HTR-8/SVneo (cell line): ENCODE measurements at places on chromosomes 2 and 18.

- no peak for DNase-seq
These were observed 136.7 kb downstream of the DDX1 start for GRCh38 chr2:15728245-15728938.

DNA sequence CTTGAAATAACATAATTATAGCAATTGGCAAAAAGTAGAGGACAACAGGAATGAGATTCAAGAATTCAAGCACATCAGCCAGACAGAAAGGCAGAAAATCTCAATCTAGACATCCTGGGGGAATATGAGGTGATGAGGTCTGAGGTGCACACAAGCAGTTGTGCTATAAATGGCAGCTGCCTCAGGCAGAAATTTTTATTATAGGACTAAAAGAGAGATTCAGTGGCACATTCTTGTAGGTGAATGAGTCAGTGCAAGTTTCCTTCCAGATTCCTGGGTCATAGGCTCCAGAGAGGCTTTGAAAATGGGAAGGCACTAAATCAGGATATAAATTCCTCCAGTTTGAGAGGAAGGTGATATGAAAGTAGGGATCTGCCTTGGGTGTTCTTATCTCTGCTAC lies 127.2 kb upstream of the THSD7B start:
- no peak for DNase-seq

GRCh38 chr18:13221869-13222855 lies 3.6 kb downstream of the LDLRAD4 start:
- DNase-seq: no peak

- no peak for DNase-seq
These were observed 350.3 kb upstream of the FAM98A start for GRCh38 chr2:33949371-33949770.

DNA sequence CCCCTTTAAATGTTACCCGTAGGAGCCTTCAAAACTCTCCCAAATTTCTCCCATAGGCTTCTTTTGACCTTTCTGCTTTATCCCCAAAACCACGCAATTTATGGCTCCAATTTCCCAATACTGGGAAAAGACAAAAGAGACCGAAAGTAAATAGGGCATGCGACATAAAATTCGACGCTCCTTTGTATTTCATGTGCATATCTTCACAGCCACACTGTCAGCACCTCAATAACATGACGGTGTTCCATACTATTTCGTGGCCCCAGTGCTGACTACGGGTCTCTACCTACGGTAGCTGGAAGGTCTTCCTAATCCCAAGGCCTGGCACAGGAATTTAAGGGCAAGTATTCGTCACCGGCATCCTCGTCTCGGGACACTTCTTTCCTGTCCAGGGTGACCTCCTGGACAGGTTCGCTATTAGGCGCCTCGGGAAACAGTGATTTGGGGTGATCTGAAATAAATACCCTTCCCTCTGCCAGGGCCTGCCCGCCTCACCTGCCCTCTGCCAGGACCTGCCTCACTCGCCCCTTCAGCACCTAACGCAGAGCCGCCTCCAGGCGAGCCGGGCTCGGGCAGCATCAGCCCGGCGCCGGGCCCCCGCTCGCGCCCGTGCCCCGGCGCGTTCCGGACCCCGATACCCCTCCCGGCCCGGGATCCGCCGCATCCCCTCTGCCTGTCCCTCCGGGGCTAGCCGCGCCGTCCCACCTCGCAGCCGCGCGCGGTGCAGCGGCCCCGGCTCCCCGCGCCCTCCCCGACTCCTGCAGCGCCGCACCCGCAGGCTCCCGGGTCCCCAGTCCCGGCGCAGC lies 680 bp downstream of the DTNB start:
- peak; percentile 67 for DNase-seq

- no peak for DNase-seq
These were observed 189.3 kb downstream of the ANAPC1 start for GRCh38 chr2:111694700-111695101.

GRCh38 chr2:219252900-219253752 lies at the start of gene TUBA4B:
Gene TUBA4B (plus strand): TSS chr2:219253243. CDS start chr2:219253408, 165 bp downstream.
- no peak for DNase-seq

GRCh38 chr2:109032229-109032820 lies 43.3 kb upstream of the EDAR start:
- DNase-seq: no peak

GRCh38 chr2:175929850-175930249 lies 72.2 kb downstream of the LNPK start:
- no peak for DNase-seq

DNA sequence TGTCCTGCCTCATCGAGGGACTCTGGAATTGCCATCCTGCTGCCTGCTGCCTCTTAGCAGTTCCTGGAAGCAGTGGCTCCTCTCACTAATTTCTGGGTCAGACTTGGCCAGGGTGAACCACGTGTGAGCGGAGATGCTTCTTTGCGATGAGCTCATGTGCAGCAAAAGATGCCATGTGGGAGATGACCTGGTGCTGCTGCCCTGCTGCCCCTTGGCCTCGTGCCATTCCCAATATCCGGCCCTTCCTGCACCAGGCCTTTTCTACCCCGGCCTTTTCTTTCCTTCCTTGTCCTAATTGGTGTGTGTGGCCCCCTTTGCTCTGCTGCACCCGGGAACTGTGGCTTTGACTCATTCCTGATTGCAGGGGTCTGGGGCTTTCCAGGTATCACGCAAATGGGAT lies 296.9 kb upstream of the HS6ST1 start:
- DNase-seq: no peak

DNA sequence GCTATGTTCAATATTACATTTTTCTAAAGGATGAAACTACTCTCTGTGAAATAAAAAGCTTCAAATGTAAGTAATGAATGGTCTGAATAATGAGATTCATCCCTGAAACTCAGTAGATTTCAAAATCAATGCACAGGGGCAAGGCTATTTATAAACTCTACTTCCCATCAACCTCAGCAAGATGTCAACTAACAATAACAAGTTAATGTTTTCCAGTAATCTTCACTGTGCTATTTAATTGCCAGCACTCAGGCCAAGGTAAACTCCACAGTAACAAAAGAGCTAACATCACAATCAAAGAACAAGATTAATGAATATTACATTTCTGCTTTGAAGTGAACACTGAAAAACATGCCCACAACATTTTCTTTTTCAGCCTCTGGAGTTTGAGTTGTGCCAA lies 144.3 kb upstream of the ZFP36L2 start:
- no peak for DNase-seq

DNA sequence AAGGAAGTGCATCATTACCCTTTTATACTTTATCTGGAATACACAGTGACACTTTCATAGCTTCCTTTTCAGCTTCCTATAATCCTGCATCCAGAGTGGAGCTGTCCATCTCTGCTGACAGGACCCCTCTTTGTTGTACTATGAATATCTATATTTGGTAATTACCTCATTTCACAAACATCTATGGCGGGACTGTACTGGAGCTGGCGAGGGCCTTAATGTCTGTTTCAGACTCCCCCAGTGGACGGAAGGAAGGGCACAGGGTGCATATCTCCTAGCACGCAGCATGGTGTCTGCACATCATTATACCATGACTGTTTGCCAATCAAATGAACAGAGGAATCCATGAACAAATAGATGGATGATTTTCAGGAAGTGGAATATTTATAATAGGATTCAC lies 142.3 kb downstream of the SOX11 start:
- no peak for DNase-seq

DNA sequence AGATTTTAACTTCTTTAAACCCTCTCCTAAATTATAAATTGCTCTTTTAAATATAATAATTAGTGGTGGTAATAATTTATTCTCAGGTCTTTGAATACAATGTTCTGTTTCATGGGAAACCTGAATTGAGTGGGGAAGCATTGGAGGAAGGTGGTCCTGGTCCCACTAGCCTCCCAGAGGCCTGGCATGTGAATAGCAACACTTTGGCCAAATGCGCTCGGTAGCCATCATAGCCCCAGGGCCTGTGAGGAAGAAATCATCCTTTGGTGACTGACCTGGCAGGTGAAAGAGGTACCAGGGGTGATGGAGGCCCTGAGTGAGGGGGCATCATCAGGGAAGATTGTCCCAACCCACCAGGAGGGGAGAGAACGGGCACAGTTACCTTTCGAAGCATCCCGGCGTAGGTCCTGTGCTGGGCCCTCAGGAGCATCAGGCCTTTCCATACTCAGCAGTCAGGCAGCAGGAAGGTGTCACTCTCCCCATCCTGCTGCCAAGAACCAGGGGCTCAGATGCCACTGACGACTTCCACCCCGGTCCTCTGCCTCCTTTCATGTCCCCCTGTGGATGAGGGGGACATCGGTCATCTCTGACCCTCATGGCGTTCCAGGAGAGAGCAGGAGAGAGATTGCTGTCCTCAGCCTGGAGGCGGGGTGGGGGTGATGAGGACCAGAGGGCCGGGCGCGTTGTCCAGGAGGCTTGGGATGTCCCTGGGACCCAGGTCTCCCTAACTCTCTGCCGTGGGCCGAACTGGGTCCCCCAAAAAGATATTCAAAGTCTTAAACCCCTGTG lies 78.6 kb upstream of the HPCAL1 start:
- no peak for DNase-seq

DNA sequence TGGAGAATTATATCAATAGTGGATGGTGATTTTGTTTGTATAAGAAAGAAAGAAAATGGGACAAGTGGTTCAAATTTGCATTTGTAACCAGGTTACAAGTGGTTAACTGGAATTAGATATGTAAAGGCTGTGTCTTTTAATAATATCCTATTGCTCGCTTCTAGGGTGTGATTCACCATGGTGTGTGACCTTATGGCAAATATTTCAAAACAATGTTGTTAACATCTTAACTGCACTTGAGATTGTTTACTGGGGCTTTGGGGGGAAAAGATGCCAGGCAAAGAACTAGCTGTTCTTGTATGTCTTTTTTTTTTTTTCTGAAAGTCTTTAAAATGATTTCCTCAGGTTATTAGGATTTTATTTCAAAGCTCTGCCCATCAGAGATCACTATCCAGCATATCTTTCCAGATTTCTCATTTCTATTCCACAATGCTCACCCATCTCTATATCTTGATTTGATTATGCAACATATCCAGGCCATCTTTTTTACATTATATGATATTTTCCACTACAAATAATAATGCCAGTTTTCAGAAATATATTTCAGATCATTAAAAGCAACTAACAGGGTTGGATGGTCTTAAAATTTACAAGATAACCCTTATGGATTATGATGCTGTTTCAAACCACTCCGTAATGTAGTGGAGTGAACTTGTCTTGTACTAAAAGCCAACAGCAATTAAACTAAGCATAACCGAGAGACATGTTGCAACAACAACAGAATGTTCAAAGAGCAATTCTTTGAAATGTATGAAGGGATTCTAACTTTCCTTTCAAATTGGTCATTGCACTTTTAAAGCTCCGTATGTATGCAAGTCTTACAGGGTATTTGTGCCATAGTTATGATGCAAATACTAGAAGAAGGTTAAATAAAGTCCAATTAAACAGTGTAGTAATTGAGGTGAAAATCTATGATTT lies 341.5 kb upstream of the ETAA1 start:
- no peak for DNase-seq

DNA sequence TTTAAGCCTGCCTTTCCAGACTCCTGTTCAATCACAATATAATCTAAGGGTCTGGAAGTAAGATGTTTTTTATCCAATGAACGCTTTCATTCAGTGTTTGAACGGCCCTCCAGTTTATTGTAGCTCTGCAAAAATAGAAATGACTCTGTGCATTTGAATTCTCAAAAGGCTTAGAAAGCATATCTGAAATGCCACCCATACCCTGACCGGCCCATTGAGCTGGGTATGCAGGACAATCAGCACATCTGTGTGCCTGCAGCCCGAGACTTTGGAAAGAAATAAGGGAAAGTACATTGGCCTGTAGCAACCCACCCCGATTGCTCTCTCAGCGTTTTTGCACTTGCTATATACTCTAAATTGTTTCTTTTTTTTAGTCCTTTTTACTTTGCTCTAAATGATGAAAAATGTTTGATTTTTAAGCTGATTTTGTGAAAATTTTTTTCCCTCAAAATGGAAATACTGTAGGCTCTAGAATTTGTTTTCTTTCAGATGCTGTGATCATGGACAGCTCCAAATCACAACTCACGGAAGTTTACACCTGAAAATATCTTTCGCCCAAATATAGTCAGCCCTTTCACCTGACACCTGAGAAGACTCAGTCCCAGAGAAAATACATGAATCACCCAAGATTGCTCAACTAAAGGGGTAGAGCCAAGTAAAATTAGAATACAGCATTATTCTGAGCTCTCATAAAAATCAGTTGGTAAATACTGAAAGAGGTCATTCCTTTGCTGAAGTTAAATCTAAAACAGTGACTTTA lies 194.5 kb upstream of the SIX3 start:
- DNase-seq: no peak

DNA sequence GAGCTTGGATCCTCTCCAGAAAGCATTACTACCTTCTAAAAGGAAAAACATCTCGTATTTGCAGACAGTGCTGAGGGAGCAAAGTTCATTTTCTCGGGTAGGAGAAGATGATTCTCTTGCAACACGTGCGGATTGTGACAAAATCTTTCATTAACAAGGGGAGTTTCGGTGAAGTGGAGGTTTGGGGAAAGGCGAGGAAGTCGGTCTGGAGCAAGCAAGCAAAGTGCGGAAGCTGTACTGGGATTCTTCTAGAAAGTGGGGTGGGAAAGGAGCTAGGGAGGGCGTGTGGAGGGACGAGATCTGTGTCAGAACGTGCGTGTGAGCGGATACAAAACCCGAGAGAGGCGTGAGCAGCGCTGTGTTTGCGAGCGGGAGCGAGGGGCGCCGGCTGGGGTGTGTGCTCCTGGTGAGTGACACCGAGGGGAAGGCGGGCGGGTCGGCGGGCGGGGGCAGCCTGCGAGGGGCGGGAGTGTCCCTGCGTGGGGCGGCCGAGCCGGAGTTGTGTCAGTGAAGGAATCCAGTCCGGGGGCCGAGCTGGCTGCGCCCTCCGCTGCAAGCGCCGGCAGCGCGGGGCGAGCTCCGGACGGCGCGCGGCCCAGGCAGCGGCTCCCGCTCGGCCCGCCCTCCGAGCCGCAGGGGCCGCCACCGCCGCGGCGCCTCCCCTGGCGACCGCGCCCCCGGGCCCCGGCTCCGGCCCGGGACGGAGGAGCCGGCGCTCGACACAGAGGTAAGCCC lies at the start of gene SPATS2L:
TSS of gene SPATS2L (plus strand) at position 498 of the 735 bp plus-strand sequence. CDS start 82,552 bp downstream, outside the sequence.
- DNase-seq: peak; percentile 54

DNA sequence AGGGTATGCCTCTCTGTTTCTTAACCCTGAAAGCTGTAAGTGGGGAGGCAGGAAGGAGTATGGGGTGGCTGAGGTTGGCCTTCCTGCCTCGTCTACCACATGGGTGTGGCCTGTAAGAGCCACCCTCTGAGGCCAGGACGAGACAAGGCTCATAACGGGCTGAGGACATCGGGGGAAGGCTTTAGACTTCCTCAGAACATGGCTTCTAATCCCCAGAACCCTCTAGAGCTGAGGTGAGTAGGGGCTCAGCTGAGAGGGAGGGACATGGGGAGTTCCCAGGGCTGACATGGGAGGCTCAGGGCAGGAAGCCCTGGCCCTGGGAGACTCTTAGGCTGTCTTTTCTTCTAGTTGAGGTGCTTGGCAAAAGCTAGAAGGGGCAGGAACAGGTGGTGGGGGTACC lies 36.7 kb downstream of the EMX1 start:
- DNase-seq: no peak
